Hair follicle dermal papilla cell (primary cell): ENCODE measurements at places on chromosomes 11 and 22. TPM values are rescaled to one million over a fixed set of nuclear protein-coding genes. Genes with fewer than 3 reads are reported as not detected.

The GPHA2 gene
- total RNA-seq, result not detected in 2 replicates

The CELF1 gene
- 115 and 140 TPM in 2 replicates for total RNA-seq

The SLC16A8 gene
- under 0.01 and 0.24 TPM in 2 replicates for total RNA-seq

The TMEM191C gene
- total RNA-seq, result 0.65 and 0.85 TPM in 2 replicates

The NTM gene
- 14.6 and 18.0 TPM in 2 replicates for total RNA-seq

The HEPACAM gene
- total RNA-seq, result not detected in 2 replicates

The OR56A1 gene
- not detected in 2 replicates for total RNA-seq

The OR5AL1 gene
- not detected in 2 replicates for total RNA-seq
